Right ventricle myocardium inferior (tissue), 1 donor: ENCODE measurements at places on chromosomes 5 and 9.
A peak's percentile ranks its signal among the peaks of the same experiment; 100 is the strongest.

GRCh38 chr5:127894461-127894860, 189.1 kb upstream of the SLC12A2 start:
- DNase-seq: no peak

GRCh38 chr5:127878174-127878750, 175.1 kb downstream of the CCDC192 start:
- no peak for DNase-seq

DNA sequence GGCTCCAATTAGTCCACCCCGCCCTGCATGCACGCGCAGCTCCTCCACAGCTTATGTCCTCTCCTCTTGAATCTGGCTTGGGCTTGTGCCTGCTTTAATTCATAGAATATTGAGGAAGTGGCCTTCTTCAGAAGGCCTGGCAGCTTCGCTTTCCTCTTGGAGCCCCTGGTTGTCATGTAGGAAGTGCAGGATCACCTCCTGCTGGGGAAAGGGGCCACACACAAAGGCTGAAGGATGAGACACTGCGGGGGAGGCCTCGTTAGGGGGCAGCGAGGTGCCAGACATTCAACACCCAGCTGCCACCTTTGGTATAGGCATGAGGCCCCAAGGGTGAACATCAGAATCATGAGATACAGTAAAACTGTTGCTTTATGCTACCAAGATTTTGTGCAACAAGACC, 2.7 kb upstream of the CNOT6 start:
- DNase-seq: no peak

DNA sequence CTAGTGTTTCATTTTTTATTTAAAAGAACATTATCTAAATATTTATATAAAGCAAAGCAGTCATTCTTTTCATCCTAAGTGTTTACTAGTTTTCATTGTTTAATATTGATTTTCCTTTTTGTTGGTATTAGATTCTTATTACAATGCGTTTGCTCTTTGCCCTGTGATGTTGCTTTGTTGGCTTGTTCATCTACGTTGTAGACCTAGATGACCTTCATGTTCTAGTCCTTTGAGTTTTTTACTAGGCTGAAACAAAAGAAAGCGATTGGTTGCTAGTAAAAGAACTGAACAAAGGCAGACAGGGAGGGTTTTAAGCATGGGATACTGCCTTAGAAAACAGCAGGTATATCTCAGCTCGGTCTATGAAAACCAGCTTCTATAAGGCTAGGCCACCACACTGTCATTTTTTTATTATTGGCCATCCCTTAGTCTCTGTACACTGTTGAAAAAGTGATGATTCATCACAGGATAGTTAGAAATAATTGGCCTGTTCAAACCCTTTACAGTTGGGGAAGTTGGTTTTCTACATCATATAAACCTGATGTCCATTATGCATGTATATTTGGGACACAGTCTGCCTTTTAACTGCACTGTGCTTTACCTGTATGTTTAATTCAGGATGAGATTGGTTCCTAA, 119.0 kb downstream of the ZCCHC7 start:
- no peak for DNase-seq

- peak; percentile 70 for DNase-seq
Measured at GRCh38 chr5:6632324-6632887, 438 bp downstream of the NSUN2 start.

GRCh38 chr5:175696139-175696854, 38.4 kb downstream of the HRH2 start:
- DNase-seq: peak; percentile 95

GRCh38 chr9:134504106-134504385, 137.6 kb upstream of the COL5A1 start:
- DNase-seq: peak; percentile 48
